ENCODE measurements at places on chromosomes 3 and 15.

- DNase-seq: no peak
Observed at GRCh38 chr15:41627203-41627602, 33.0 kb upstream of the MGA start.

DNA sequence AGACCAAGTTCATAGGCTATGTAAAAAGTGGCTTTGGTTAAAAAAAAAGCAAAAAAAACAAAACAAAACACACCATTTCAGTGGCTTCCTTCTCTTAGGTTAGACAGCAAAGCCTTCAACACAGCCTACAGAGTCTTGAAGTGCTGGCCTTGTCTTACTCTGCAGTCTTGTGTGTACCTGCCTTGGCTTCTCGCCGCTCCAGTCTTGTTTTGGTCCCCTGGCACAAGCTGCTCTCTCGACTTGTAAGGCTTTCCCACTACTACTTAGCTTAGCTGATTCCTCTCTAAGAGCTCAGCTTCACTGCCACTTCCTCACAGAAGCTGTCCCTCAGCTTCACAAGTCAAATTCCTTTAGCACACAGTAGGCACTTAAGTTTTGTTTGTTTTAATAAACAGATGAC, 63.0 kb downstream of the ST3GAL6 start:
- no peak for DNase-seq

DNA sequence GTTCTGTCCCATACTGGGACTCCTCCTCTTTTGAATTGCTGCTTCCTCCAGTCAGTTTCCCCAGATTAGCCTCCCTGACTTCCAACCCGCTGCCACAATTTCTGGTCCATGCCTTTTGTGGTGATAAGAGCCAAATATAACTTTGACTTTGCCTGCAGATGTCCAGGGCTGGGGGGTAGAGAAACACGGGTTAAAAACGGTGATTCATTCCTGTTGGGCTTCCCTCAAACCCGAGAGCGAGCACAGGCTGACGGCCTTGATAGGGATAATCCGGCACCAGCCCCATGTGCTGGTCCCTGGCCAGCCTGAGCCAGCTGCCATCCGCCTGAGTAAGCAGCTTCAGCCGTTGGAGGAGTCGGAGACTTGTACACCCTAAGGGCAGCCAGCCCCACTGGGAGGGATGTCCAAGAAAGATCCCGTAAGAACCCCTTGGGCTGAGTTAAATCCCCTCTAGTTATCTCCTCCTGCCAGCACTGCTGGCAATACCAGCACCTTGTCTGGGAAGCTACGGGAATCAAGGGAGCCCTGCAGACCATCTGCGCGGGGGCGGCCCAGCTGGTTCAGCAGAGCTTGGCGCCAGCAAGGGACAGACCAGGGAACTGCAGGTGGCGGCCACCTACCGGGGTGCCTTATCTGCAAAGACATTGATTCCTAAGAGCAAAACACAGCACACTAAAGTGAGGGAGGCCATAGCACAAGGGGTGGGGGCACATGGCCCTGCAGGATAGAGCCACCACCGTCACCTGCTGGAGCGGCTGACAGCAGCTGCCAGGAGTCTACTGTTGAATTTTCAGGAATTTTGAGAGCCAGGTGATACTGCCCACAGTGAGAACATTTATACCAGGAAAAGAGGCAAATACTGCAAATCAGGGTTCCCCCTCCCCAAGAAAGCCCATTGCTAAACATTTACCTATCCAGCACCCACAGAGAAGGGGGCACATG, 18.1 kb downstream of the CSPG4 start:
- no peak for DNase-seq

- no peak for DNase-seq
Observed at GRCh38 chr3:114789803-114790202, 357.3 kb downstream of the ZBTB20 start.

GRCh38 chr15:33587773-33588172, 277.0 kb downstream of the RYR3 start:
- DNase-seq: no peak

DNA sequence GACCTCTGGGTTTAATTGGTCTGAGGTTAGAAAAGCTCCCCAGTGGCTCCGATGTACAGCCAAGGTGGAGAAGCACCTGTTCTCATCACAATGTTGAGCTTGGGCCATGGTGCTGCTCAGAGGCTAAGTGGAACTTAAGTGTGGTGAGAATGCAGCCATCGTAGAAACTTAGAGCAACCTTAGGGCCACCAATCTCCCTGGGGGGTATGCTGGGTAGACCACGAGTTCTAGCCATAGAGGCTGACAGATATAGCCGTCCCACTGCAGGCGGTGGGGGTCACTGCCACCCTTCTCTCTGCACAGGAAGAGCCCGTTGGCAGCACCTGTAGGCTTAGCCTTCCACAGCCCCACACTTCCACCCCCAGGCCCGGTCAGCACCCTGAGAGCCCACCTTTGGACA, 38.0 kb downstream of the MGLL start:
- no peak for DNase-seq

GRCh38 chr3:197340521-197340871, 42.1 kb upstream of the DLG1 start:
- no peak for DNase-seq

- DNase-seq: no peak
Observed at GRCh38 chr15:58257776-58258325, 119.7 kb downstream of the AQP9 start.

GRCh38 chr3:195896361-195897080, 11.8 kb downstream of the TNK2 start:
- no peak for DNase-seq

GRCh38 chr15:79529157-79529785, 97.1 kb downstream of the MINAR1 start:
- DNase-seq: no peak

DNA sequence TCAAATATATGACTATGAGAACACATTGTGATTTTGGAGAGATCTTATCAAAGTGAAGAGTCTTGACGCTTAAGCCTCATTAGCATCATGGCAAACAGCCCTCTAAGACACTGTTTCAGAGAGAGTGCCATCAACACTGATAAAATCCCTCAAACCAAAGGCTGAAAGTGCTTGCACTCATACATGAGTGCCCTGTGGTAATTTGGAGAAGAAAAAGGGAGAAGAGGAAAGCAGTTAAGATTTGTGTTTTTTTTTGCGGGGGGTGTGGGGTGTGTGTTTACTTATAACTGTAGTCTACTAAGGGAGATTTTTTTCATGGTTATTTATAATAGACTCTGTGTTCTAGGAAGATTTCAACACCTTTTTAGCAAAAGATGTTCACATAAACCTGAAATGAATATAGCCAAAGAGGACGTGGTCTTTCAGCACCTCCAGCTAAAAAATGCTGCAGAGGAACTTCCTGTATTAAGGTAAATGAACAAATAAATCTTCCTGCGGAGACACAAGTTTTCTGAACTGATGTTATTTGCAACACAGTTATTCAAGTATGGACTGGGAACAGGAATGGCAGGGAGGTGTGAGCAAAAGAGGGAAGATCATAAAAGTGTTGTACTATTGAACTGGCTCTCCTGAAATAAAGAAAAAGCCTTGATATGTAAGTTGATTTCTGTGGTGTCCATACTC, 81.9 kb upstream of the TGFBR2 start:
- DNase-seq: no peak

DNA sequence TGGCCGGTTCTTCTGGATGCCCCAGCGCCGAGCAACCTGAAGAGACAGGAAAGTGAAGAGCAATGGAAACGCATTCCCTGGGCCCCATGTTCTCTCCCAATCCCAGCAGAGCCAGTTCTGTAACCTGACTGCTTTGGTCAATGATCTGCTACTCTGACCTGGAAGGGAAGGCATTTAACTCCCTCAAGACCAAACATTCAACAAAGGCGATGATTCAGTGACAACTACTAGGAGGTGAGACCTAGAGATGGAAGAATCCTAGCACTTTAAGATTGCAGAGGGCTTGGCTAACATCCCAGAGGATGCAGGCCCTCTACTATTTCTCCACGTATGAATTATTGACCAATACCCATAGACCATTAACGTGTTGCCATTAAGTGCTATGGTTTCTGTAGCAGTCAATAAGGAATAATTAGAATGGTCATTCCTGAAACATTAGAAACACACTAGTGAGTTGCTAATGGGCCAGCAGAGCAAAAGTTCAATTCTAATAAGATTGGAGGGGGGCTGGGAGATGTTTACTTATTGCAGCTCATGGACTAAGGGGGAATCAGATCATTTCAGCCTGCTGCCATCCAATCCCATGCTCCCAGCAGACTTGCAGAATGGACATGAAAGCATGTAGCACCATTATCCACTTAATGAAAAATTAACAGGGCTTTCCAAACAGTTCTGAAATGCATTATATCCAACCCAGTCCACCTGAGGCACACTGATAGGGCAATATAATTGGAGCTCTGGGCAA, 56.6 kb downstream of the ETV5 start:
- DNase-seq: no peak

GRCh38 chr3:39814007-39814406, 4.6 kb downstream of the MYRIP start:
- no peak for DNase-seq

GRCh38 chr3:174206607-174207192, 652.4 kb upstream of the NAALADL2 start:
- DNase-seq: no peak

DNA sequence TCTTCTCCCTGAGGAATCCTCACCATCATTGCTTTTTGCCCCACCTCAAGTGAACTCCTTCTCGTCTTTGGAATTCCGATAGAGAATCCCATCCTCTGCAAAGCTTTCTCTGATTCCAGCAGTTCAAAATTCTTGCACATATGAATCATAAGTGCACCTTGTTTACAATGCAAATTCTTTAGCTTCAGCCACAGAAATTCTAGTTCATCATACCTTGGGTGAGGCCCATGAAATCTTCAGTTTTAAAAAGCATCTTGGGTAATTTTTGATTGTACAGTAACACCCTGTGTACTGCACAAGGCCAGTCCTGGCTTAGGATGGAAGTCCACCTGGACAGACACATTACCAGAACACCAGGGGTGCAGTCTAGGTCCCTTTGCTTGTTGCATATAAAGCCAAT, 30.8 kb downstream of the MDFIC2 start:
- no peak for DNase-seq

- no peak for DNase-seq
Observed at GRCh38 chr15:89132611-89133507, 44.6 kb downstream of the ABHD2 start.

DNA sequence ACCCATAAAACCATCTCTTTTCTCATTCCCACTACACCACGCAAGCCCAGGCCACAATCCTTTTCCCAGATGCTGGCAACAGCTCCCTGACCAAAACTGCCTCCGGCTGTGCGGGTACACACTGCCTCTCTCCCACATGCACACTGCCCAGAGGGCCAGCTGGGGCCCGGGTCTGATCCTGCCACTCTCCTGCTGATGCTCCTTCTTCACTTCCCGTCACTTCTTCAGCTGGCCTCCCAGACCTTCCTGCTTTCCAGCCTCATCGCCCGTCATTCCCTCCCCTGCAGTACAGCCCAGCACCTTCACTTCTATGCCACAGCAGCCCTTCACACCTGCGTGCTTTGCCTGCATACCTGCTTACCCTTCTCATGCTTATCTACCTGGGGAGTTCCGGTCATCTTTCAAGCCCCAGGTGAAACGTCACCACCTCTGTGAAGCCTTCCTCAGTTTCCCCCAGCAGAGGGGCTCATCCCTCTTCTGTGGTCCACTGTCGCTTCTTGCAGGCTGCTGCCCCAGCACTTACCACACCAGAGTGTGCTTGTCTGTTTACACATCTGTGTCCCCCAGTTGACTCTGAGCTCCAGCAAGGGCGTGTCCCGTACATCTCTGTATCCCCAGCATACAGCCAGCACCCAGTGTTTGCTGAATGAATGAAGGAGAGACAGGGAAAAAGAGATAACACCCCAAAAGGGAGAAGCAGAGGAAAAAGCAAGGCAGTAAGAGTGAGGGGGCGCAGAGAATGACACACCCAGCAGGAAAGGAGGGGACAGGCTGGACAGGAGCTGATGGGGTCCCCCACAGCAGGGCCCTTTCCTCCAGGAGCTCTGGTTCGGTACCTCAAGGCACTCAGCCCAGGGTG, 22.2 kb downstream of the GRAMD2A start:
- DNase-seq: no peak

GRCh38 chr3:16079519-16079918, 95.0 kb upstream of the GALNT15 start:
- DNase-seq: no peak

GRCh38 chr3:54257125-54257720, 134.9 kb downstream of the CACNA2D3 start:
- no peak for DNase-seq

DNA sequence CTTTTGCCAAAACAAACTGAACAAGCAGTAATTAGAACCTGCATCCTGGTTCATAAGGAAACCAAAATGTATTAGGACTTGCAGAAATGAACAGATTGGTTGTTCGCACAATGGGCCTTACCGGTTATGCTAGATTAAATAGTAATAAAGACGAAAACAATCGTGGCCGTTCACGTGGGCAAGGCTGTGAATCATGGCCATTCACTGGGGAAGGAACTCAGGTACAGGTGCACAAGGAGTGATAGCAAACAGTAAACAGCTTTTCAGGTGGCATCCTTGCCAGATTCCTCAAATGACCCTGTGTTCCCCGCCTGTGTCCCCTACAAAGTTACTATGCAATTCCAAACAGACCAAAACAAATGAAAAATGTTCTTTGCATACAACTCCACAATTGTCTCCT, 8.2 kb downstream of the LRIG1 start:
- DNase-seq: no peak

DNA sequence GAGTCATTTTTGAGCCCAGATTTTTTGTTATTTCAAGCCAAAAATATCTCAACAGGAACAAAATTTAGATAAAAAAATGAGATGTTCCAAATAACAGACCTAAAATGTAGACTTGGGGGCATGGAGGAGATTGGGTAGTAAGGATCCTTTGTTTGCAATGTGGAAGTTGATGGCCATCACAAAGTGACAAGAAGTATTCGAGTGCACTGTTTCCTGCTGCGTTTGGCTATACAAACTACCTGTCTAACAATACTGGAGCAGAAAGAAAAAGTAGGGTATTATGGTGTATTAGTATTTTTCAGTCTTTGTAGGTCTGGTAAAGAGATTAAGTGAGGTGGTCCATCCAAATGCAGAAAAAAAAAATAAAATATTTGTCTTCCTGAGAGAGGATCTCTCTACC, 284.2 kb downstream of the C3orf38 start:
- no peak for DNase-seq

DNA sequence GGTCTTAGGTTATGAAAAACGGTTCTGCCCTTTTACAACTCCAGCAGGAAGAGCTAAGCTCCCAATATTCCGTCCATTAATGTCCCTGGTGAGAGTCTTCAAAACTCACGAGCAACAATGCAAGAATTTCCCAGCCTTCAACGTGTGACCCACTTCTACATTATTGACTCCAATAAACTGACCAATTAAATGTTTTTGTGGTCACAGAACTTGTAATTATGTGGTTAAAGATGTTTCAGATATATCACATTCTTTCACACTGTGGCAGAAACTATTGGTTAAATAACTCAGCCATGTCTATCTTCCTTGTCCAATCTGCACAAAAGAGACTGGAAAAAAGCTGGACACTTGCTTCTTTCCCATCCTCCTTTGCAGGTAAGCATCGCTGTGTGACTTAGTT, 286.6 kb upstream of the ADAMTS9 start:
- no peak for DNase-seq

DNA sequence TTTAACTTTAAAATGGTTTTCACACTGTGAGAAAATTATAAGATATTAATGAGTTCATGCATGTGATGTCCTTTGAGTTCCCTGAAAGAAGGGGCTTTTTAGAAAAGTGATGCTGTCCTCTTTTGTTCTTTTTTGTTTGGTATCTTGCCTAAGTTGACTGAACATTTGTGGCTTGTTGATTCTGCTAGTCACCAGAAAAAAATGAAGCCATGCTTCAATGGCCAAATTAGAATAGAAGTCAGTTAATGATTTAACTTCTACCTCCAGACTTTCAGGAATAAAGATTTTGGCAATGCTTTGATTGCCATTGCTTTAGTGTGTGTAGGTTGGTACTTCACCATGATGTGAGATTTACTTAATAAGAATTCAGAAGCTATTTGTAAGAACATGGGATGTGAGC, 260.6 kb upstream of the NECTIN3 start:
- DNase-seq: no peak
